ENCODE measurements at places on chromosomes 11 and 22.

DNA sequence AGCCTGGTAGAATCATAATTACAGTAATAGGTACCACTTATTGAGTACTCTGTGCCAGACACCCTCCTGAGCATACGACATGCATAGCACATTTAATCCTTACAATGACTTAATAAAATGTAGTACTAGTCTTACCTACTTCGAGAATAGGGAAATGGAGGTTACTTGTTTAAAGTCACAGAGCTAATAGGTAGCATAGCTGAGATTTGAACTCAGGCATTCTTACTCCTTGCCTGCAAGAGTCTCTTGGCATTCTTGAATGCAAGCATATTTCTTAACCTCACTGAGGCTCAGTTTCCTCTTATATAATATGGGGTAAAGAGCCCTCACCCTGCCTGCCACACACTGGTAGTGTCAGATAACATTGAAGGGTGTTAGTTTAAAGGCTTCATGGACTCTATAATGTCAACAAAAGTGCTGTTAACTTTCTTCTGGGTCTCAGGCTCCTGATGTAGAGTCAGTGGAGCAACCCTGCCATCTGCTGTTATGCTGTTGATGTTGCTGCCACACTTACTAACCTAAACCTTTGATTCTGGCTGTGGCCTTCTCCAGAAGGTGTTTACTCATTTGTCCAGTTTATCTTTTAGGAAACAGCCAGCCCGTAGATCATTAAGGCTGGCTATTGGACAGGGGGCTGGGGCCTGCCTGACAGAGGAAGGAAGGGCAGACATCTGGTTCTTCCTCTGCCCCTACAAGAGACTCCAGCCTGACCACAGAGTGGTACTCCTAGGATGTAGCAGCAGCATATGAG, 18.9 kb downstream of the LIMK2 start:
- peak; percentile 37 for DNase-seq

- DNase-seq, result no peak
Observed at GRCh38 chr11:34570584-34570983, 50.3 kb upstream of the EHF start.

DNA sequence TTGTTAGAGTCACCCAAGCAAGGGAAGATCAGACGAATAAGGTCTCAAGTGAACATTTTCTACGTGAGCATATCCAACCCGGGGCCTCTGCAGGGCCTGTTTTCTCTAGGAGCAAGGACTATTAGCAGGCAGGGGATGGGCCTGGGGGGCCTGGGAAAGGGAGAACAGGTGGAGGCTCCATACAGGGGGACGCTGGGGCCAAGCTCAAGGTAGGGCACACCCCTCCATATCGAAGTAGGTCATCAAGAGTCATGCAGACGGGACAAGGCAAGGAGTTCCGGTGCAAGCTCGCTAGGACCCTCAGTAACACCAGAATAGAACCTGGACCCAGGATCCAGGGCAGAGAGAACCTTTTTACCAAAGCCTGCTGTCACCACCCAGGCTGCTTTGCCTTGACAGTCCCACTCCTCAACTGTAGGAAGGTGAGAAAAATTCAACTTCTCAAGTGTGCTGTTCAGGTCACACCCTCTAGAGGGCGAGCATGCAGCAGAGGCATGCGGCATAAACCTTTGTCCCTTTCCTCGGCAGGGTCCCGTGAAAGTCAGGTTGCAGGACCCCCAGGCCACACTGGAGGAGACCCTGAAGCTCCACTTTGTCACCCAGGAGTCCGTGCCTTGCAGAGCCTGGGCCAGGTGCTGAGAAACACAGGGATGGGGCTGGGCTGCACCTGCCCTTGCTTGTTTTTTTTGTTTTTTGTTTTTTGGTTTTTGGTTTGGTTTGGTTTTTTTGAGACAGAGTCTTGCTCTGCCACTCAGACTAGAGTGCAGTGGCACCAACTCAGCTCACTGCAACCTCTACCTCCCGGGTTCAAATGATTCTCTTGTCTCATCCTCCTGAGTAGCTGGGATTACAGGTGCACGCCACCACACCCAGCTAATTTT, 8.6 kb upstream of the APOBEC3B start:
- peak; percentile 50 for DNase-seq

- DNase-seq, result no peak
Observed at GRCh38 chr11:104895634-104896033, 2.6 kb downstream of the CASP12 start.

GRCh38 chr11:12066056-12066798, 44.2 kb upstream of the MICAL2 start:
- peak; percentile 23 for DNase-seq

GRCh38 chr22:28018461-28018927, 99.4 kb upstream of the PITPNB start:
- no peak for DNase-seq

Measured in NCI-H524 (cell line).